ENCODE measurements at places on chromosomes 4 and X. TPM values are rescaled to one million over a fixed set of nuclear protein-coding genes. Genes with fewer than 3 reads are reported as not detected.

GRCh38 chrX:40922307-40922706, 162.9 kb upstream of the USP9X start:
- DNase-seq: no peak

DNA sequence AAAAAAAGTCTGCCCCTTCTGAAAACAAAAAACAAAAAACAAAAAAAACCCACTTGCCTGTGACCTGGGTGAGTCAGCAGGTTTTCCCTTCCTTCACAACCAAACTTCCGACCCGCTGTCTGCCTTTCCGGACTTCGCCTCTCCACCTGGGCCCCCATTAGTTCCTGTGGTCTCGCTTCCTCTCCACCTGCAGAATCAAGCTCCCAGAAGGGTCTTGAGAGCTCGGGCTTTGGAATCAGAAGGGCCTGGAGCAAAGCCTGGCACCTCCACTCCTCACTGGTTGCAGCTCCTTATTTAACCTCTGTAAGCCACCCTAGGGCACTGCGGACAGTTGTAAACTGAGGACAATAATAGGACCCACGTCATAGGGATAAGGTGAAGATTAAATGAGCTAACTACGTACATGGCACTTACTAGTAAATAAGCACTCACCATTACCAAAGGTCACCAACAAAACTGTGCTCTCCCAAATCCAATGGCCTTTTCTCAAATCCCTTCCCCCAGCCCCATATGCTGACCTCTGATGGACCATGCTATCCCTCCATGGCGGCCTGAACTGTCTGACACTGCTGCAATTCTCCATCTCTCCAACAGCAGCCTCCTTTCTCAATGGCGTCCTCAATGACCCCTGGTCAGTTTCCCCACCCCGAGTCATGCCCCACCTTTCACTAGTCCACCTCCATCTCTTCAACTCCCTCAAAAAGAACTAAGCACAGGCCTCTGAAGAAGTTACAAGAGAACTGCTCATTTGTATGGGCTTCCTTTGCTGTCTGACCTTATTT, 64.2 kb downstream of the IRF2 start:
- DNase-seq: no peak

DNA sequence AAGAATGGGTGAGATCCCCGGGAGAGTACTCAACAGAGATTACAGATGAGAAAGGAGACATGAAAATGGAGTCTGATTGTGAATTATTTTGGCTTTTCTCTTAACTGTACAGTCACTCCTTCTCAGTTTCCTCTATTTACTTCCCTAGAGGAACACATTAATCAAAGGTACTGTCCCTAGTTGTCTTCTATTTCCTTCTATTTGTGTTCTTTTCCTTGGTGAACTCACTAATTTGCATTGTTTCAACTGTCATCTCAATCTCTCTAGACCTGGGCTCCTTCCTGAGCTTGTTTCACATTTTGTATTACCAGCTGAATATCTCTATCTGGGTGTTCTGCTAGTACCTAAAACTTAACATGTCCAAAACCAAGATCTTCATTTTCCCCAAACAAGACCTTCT, 59.8 kb downstream of the ABCB7 start:
- no peak for DNase-seq

DNA sequence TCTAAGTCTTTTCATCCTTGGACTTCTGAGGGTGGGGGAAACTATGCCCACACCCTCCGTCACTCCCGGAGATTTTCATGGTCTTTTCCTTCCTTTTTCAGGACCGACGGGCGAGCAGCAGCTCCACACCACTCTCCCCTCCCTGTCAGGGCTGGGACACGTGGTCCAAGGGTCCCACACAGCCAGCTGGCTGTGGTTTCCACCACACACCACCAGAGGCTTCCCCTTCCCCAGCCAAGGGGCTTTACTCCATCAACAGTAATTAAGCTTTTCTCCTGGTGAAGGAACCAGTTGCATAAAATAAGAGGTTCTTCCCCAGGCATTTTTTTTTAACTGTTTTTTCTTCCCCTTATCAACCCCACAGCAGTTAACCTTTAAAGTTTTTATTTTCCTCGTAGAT, 453.9 kb downstream of the GPAT3 start:
- DNase-seq: no peak

- no peak for DNase-seq
Observed at GRCh38 chr4:7819446-7819845, 120.2 kb downstream of the AFAP1 start.

GRCh38 chr4:134747108-134747805, 545.7 kb upstream of the PABPC4L start:
- no peak for DNase-seq

GRCh38 chr4:51843309-51844152, 578 bp downstream of the DCUN1D4 start:
- no peak for DNase-seq

DNA sequence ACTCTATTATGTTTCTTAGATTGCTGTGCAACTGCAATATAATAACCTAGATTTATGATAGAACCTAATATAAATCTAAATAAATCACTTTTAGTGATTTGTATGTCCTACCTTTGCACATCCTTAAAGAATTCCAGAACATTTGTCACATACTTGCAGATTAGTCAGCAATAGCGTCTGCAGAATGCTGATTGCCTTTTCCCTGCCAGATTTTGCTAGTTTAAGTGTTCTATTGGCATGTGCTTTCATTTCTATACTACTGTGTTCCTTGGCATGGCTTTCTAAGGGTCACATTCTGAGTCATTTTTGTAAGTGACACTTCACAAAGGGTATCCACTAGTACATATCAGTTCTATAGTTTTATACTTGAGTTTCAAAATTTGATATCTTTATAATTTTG, 303.1 kb upstream of the GIMD1 start:
- DNase-seq: no peak

Gene TMEM47
- polyA plus RNA-seq: 93.0 TPM

DNA sequence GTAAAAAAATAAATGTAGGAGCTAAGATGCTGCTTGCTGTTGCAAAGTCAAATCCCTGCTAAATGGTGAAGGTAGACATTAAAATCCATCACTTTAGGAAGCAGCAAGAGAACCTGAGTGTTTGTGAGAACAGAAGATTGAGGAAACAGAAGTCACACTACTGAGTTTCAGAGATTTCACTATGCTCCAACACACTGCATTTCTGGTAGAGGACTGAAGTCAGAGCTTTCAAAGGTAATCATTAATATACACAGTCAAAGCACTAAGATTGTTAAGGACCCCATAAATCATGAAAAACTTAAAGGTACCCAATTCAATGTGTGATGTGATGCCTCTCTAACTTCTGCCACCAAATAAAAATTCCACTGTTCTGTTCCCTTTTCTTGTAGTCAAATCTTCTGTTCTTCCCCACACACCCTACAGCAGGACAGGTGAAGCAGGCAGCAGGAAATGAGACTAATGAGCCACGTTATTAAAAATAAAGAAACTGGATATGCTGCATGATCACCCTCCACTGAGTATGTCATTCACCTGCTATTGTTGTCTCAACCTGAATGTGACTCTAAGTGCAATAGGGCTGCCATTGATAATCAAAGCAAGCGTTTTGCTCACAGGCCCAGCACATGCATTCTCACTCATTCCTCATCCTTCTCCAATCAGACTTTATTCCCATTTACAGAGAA, 28.9 kb upstream of the APELA start:
- DNase-seq: no peak

DNA sequence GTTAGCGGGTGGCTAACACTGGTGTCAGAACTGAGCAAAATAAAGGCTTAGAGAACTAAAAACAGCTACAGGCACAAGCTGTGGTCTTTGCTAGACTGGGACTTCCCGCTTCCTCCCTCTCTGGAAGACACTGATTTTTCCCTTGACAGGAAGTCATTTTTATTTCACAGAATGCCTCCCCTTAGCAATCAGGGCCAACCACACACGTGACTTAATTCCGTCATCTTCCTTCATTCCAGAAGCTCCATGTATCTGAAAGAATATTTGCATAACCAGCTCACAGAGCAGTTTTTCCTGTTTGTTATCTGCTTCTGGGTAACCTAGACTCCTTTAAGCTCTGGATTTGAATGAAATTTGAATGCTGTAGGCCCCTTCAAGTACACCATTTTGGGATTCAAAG, 327.5 kb upstream of the FRG1 start:
- DNase-seq: no peak

Gene CAPN6
- 557 TPM for polyA plus RNA-seq

Gene XAGE1B
- 0.30 TPM for polyA plus RNA-seq

Gene KLHL34
- 0.46 TPM for polyA plus RNA-seq

DNA sequence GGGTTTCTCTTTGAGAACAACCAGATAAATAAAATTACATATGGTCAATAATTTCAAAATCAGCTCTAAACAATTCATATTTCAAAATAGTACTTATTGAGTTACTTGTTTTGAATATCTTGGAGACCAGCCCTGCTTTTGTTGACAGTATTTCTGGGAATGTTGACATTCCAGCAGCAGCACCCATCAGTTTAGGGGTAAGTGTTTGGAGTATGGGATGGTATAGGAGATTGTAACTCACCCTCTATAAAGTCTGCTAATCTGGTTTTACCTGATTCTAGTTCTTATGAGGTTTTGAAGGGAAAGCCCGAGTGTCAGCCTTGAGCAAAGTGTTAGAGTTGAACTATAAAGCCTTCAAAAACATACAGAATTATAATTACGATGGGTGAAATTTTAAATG, 139.2 kb upstream of the ANKRD50 start:
- DNase-seq: no peak
